Kidney capillary endothelial cell (primary cell): ENCODE measurements at places on chromosomes 1 and 21.

DNA sequence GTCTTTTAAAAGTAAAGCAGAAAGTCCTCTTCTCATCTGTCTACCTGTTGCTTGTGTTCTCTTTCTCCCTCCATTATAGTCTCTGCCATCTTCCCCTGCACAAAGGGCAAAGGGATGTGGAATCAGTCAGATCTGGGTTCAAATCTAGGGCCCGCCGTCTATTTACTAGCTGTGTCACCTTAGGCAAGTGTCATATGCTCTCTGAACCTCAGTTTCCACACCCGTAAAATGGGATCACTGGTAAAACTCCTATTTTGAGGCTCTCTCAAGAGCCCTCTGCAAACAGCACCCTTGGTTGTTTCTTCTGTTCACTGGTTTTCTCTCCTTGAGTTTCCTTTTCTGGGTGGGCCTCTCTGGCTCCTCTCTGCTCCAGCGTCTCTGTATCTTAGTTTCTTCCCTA is 2.6 kb upstream of the PTPRU start:
- DNase-seq = no peak

DNA sequence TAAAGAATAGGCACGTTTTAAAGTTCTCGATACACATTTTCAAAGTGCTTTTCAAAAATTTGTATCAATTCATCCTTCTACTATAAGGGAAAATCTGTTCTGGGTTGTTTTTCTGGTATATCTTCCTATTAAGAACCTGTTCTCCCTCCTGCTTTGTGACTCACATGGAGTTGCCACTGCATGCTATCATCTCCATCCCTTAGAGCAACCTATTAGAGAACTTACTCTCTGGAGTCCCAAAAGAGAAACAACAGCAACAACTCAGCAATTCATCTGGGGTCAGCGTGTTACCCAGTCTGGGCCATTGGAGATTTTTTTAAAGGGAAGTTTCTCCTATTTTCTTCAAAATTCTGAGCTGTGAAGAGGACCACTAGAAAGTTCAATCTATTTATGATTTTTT is 227.4 kb downstream of the HLX start:
- no peak for DNase-seq

GRCh38 chr1:226309398-226310244 is 657 bp upstream of the LIN9 start:
- peak; percentile 11 for DNase-seq

DNA sequence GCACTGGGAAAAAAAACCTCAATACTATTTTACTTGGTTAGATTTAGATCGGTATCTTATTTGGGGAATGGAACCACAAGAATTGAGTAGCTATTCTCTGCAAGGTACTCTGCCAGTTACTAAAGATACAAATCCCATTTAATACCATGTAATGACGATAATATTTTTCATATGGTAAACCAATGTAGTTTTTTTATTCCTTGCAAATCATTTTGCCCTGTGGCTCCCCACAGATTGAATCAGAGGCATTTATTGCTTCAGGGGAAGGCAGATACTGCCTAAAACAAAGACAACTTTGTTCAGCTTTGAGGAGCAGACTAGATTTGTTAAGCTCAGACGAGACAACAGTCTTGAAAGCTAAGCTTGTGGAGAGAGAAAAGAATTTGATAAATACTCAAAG is 226.7 kb upstream of the RUNX1 start:
- no peak for DNase-seq

GRCh38 chr1:81158592-81158991 is 642.1 kb upstream of the ADGRL2 start:
- DNase-seq = no peak

DNA sequence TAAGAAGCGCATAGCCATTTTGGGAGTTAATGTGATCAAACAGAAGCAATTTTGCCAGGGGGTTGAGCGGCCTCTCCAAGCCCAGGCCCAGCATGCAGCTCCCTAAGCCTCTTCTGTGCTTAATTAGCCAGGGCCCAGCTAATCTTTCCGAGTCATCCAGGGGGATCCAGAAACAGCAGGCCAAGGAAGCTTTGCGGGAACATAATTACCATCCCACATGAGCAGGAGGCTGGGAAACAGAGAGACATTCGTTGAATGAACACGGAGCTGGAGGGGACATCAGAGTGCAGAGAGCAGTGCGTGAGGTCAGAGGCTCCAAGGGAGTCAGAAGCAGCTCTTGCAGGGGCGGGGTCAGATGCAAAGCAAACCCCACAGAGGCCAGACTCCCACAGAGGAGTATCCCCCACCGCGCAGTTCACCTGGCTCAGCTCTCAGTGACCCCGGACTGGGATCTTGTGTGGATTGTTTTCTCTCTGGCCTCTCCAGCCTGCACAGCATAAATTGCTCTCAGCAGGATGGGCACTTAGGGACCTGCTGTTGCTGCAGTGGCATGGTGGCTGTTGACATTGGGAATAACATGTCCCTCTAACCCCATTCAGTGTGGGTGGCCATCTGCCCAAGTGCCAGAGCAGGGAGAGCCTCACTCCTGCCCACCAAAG is 657.4 kb downstream of the AJAP1 start:
- no peak for DNase-seq

DNA sequence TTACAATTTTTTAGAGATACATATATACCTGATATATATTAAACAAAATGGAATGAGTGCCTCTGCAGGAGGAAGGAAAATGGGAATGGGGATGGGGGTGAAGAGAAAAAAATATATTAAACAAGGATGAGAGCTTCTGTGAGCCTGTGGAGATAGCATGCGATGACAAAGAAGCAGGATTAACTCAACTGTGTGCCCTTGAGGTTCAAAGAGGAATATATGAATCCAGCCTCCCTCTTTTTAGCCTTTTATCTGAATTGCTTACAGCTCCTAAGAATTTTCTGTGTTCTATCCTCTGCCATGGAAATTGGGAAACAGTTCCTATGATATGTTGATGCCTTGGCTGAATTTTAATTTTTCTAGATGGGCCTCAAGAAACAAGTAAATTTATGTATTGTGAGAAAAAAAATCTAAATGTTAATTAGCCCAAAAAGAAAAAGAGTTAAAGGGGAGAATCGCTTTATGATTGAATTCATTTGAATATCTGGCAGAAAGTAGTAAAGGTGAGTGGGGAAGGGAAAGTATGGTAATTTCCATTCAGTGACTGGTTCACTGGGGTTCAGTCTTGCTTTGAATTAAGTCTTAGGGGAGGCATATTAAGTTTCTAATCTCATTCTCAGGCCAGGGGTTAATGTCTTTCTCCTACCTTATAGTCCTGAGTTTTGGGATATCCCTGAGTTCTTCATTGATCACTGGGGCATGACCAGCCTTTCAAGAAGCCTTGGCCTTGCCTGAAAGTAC is 106.3 kb upstream of the HMCN1 start:
- no peak for DNase-seq

DNA sequence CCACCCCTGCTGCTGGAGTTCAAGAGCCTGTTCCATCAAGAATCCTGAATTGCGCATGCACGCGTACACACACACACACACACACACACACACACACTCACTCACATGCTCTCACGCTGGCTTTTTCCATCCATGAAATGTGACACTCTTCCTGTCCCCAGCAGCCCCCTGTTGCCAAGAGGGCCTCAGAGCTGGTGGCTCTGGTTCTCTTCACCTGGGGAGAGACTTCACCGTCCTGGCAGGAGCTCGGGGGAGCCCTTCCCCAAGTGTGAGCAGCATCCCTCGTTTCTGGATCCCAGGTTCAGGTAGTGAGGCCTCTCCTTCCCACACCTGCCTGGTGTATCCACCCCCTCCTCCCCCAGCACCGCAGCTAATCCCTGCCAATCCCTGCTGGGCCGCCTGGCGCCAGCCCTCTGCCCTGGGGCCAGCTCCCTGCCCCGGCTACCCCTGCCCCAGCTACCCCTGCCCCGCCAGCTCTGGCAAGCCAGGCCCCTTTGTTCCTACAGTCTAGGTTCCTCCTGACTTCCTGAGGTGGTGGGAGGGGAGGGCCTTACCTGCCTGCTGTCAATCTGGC is 9.9 kb downstream of the PLOD1 start:
- DNase-seq = no peak

DNA sequence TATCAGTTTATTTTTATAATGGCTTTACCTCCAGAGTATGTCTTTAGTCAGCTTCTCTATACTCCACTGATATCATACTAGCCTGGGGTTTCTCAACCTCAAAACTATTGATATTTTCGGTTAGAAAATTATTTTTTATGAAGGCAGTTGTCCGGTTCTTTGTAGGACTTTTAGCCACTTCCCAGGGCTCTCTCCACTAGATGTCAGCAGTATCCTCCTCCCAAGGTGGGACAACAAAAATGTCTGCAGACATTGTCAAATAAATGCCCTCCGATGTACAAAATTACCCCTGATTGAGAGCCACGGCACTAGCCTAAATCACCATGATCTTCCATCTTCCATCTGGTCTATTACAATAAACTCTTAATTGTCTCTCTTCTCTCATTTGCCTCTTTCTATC is 4.1 kb upstream of the GRIK1 start:
- DNase-seq = no peak

- DNase-seq = no peak
Observed at GRCh38 chr1:39335216-39335615, 130.7 kb downstream of the MACF1 start.

GRCh38 chr1:224378855-224379631 is 22.4 kb downstream of the CNIH4 start:
- DNase-seq = no peak

DNA sequence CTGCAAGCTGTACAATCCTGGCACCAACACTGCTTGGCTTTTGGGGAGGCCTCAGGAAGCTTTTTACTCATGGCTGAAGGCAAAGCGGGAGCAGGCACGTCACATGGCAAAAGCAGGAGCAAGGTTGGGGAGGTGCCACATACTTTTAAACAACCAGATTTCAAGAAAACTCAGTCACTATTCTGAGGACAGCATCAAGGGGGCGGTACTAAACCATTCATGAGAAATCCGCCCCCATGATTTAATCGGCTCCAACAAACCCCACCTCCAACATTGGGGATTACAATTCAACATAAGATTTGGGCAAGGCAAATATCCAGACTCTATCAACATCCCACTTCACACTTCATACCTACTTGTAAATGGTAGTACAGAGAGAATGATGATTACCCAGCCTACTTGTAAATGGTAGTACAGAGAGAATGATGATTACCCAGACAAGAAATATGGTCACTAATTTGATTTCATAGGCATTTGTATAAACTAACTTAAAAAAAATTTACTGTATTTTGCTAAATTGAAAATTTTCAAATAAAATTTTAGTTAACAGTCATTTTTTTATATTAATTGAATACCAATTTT is 24.9 kb downstream of the ATP5PF start:
- DNase-seq = no peak

DNA sequence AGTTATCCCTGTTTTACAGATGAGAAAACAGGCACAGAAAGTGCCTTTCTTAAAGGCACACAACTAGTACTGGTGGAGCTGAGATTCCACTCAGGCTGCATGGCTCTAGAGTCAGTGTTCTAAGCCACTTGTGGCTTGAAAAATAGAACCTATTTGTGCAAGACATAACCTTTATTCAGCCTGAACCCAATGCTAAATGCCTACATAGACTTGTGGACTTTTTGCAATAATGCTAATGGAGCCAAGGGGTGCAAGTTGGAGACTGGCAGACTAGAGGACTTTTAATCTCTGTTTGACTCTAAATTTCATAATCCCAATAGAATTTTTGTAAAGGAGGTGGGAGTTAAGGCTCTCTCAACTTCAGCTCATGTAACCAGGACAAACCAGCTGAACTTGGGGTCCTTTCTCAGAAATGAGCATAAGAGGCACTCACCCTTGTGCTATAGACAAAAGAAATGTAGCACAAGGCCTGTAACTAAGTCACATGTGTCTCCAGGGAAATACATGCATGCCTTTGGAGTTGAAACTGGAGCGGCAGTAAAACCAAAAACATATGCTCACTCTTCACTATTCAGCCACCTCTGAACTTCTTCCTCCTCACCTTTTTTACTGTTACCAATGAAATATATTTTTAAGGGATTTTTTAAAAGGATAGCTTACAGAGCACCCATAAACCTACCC is 43.0 kb upstream of the AK4 start:
- no peak for DNase-seq

- DNase-seq = no peak
Observed at GRCh38 chr1:166999075-166999474, 10.0 kb downstream of the MAEL start.

- DNase-seq = no peak
Observed at GRCh38 chr1:112524251-112524650, 15.5 kb downstream of the WNT2B start.

- no peak for DNase-seq
Observed at GRCh38 chr1:87968197-87968955, 639.7 kb downstream of the LMO4 start.

- no peak for DNase-seq
Observed at GRCh38 chr1:50421366-50421748, 1.9 kb downstream of the DMRTA2 start.

DNA sequence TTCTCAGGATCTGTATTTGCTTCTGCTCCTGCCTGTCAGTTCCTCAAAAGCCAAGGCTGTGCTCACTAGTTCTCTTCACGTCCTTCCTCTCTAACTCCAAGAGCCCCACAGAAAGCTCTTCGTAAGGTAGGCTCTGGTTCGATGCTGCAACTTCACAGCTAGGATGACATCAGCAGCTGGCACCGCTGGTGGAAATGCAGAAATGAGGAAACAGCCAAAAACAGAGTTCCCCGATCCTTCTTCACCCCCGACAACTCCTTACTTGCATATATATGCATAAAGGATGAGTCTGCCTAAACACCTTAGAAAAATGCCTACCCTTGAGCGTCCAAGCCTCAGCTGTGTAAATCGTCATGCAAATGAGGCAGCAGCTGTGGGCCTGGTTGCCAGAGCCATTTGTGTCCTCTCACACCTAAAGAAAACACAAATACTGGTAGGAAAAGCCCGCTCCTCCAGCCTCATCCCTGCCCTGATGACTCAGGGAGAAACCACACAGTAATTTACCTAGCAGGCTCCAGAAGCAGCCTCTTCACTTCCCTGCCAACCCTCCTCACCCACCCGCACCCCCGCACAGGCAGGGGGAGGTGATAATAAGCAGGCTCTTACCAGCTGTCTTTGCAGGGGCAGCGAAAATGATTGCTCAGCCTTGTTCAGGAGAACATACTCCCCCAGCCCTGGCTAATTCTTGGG is 28.2 kb downstream of the BATF3 start:
- DNase-seq = no peak

GRCh38 chr21:23488245-23488644 is 2119.0 kb downstream of the MRPL39 start:
- DNase-seq = no peak

- no peak for DNase-seq
Observed at GRCh38 chr1:37478451-37478881, 4.1 kb downstream of the ZC3H12A start.

DNA sequence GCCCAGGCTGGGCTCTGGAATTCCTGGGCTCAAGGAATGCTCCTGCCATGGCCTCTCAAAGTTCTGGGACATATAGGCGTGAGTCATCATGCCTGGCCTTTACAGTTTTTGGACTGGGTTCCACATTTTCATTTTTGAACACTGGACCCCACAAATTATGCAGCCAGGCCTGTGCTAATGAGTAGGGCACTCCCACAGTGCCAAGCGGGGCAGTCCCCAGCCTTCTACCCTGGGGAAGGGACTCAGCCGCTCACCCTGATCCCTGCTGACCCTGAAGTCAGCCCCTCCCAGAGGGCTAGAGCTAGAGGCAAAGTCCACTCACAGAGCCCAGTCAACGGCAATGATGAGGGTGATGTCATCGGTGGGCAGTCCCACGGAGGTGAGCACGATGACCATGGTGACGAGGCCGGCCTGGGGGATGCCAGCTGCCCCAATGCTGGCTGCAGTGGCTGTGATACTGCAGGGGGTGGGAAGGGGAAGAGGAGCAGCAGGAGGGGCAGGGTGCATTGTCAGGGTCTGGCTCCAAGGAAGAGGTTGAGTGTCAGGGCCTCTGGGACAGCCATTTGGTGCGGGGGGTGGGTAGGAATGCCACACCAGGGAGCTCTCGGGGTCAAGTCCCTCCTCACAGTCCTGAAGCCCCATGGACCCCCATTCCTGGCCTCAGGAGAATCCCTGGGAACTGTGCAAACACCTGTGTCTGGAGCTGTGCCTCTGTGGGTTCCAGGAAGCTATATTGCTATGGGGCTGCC is 27.6 kb downstream of the PODN start:
- DNase-seq = no peak
